ENCODE measurements at places on chromosomes 3 and 15.

GRCh38 chr3:37904601-37905000 lies 42.9 kb downstream of the CTDSPL start:
- DNase-seq = no peak

DNA sequence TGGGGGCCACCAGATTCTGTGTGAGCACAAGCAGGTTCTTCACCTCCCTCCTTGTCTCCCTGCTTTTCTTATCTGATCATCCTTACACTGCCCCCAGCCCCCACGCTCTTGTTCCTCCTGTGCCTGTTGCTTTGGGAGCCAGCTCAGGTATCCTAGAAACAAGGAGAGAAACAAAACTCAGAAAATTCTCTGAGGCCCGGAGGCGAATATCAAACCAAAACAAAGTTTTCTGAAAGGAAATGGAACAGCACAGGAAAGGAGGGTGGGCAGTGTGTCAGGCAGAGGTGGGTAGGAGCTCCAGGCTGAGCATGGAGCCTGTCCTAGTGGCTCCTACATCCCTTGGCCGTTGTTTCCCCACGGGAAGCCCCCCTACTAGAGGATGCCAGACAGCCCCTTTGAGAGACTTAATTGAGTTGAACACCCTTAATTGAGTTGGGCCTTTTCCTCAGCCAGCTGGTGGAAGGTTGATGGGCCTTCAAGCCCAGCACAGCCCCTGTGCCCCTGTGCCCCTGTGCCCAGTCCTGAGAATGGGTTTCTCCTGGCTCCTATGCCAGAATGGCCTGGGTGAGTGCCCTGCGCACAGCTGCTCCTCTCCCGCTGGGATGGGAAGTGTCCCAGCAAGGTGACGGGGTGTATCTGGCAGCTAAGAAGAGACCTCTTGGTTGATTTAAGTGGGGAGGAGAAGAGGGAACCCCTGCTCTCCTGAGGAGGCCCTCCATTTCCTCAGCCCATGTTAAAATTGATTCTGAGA lies 22.8 kb upstream of the JMJD7 start:
- DNase-seq = no peak

DNA sequence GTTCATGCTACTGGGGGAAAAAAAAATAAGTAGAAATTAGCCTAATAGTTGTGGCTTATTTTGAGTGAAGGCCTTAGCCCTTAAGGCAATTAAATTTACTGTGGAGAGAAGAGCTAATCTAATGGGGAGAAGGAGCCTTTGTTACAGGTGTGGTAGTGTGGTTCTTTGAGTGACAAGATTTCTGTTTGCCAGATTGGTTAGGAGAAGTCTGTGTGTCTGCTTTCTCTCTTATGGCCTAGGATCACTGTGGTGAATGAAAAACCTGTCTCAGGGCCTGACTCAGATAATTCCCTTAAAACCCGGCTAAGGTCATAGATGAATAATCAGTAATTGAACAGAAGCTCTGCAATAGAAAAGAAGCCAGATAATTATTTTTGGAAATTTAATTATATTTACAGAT lies 27.0 kb downstream of the OPA1 start:
- no peak for DNase-seq

- DNase-seq = no peak
These were observed 200.5 kb downstream of the THRB start for GRCh38 chr3:24294150-24294549.

DNA sequence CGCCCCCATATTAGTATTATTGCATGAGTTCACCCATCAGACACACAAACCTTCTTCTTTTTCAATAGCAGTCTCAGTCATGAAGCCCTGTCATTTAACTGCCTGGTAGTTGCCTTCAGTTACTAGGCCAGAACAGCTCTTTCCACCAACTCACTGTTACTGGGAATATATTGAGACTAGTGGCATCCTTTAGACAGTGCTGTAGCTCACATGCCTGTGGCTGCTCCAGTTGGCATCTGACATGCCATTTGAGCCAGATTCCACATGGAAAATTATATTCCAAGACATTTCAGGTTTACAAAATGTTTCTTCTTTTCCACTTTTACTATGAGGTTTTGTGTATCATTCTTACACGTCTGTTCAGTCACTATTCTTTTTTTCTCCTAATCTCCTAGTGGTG lies 146.1 kb downstream of the GHSR start:
- DNase-seq = no peak

GRCh38 chr15:92833493-92834271 lies 66.4 kb upstream of the CHD2 start:
- DNase-seq = no peak

- no peak for DNase-seq
These were observed 42.3 kb downstream of the CPN2 start for GRCh38 chr3:194308601-194309449.

- no peak for DNase-seq
These were observed 21.2 kb downstream of the GPR156 start for GRCh38 chr3:120263792-120264191.

DNA sequence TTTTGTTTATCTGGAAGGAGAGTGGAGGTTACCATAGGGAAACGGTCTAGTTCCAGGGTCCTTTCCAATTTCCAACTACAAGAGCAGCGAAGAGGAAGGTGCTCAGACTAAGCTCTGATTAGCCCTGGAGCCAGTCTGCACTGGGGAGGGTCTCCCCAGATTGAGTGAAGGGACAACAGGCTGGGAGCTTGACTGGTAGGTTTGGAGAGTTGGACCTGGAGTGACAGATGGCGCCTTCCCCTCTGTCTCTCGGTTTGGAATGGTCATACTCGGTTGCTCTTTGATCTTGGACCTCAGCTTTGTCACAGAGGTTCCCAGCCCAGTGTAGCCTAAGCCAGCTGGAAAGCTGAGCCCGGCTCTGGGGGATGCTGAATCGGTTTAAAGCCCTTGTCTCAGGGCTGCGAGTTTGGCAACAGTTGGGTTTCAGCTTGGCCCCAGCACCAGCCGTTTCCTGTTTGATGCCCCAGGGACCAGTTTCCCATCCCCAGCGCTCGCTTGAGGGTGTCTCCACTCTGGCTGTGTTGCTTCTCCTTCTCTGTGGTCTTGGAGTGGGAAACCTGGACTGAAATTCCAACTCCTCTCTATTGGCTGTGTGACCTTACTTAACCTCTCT lies 53.1 kb upstream of the ULK4 start:
- DNase-seq = no peak

GRCh38 chr3:38646630-38647029 lies 2.9 kb downstream of the SCN5A start:
- DNase-seq = no peak

- no peak for DNase-seq
These were observed 23.0 kb upstream of the ANP32A start for GRCh38 chr15:68843425-68844311.

DNA sequence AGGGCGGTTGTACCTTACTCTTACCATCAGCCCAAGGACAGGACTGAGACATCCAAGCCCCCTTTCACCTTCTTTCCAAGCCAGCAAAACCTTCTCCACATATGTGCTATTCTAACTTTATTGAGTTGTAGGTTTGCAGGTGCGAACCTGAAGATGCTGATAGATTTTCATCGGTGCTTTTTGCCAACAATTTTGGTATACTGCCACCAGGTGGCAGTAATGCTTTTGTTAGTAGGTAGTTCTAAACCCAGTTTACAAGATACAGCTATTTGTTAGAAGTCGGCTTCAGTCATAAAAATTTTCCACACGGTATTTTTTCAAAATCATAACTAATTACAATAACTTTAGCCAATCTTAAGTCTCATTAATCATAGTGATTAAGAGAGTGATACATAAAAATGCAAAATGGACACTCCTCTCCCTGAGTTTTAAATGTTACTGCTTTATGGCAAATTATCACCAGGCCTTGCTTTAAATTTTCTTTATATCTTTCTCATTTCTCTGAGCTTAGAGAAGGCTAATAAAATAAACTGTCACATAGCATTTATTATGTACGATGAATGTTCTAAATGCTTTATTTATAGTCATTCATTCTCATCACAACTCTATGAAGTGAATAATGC lies 636 bp downstream of the TBC1D21 start:
- no peak for DNase-seq

- no peak for DNase-seq
These were observed 30.6 kb downstream of the CTSH start for GRCh38 chr15:78914027-78914764.

GRCh38 chr15:51939216-51939615 lies 32.4 kb downstream of the LEO1 start:
- DNase-seq = no peak

GRCh38 chr3:49513494-49514124 lies 40.7 kb upstream of the BSN start:
- DNase-seq = no peak

- no peak for DNase-seq
These were observed 9.6 kb downstream of the SUCLG2 start for GRCh38 chr3:67644827-67645226.

- no peak for DNase-seq
These were observed 15.5 kb upstream of the SCAANT1 start for GRCh38 chr3:63927422-63928280.

GRCh38 chr15:39781147-39781966 lies 1.3 kb downstream of the FSIP1 start:
- no peak for DNase-seq

DNA sequence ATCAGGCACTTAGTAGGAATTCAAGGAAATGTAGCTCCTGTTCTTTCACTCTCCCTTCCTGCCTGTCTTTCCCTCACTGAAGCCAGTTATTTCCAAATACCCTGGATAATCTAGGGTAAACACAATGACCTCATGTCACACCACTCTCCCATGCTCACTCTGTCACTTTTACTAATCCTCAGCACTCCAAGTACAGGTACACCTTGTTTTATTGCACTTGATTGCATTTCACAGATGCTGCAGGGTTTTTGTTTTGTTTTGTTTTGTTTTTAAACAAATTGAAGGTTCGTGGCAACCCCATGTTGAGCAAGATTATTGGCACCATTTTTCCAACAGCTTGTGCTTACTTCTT lies 40.8 kb downstream of the PPM1L start:
- no peak for DNase-seq

- DNase-seq = no peak
These were observed 131.4 kb downstream of the ATP1B3 start for GRCh38 chr3:142007710-142008399.

GRCh38 chr3:55486101-55486856 lies 827 bp downstream of the WNT5A start:
- no peak for DNase-seq

- no peak for DNase-seq
These were observed 64.2 kb upstream of the MYZAP start for GRCh38 chr15:57527382-57528091.

- DNase-seq = no peak
These were observed 33.2 kb downstream of the BMF start for GRCh38 chr15:40075298-40076044.

DNA sequence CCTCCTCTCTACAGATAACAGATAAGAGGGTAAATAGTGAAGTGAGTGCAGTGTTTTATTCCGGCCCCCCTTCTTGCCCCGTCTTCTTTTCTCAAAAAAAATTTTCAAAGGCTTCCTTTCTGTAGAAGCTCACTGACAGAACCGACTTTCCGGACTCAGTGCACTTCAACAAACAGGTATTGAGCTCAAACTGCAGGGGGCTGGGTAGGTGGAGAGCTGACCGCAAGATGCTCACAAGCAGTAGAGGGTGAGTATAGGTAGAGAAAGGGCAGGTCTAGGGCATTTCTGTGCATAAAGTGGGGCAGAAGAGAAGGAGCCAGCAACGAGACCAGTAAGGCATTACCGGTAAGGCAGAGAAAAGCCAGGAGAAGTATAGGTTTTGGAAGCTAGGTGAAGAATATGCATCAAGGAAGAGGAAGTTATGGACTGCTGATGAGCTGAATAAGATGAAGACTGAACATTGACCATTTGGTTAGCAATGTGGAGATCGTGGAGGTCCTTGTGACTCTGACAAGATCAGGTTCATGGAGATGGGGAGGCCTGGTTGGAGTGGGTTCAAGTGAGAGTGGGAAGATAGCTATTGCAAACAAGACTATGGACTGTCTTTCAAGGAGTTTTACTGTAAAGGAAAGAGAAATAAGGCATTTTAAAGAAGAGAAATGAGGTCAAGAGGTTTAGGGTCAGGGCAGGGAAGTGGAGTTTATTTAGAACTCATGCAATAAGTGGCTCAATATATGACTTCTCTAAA lies 97.4 kb downstream of the ST6GAL1 start:
- no peak for DNase-seq

GRCh38 chr15:58297639-58298038 lies 134.2 kb upstream of the LIPC start:
- no peak for DNase-seq

GRCh38 chr15:64651601-64652191 lies 123.7 kb downstream of the RBPMS2 start:
- no peak for DNase-seq

- DNase-seq = no peak
These were observed 987 bp downstream of the PRTG start for GRCh38 chr15:55741833-55742497.

- DNase-seq = no peak
These were observed 275.2 kb upstream of the KCNMB2 start for GRCh38 chr3:178260887-178261565.

DNA sequence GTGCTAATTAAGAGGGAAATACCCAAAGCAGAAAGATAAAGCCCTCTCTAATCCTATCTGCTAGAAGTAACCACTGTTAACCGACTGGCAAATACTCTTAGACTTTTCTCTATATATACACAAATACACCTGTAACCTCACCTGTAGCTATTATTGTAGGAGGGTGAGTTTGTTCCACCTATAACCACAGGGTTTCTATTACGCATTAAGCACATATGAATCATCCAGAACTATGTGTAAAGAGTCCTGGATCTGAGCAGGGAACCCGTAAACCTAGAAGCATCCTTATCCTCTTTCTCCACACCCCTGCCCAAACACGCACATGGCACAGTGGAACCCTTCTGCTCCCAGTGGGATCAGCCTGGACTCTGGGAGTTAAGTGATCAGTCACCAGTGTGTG lies 172.8 kb upstream of the C2CD4B start:
- no peak for DNase-seq

DNA sequence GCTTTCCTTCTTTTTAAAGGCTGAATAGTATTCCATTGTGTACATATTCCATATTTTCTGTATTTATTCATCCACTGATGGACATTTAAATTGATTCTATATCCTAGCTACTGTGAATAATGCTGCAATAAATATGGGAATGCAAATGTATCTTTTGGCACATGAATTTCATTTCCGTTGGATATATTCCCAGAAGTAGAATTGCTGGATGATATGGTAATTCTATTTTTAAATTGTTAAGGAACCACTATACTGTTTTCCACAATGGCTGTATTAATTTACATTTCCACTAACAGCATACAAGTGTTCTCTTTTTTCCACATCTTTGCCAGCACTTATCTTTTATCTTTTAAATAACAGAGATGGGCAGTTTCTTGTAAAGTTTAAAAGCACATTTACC lies 302.7 kb downstream of the CTNNB1 start:
- DNase-seq = no peak
